ENCODE measurements at places on chromosomes 1 and 21.
A peak's percentile ranks its signal among the peaks of the same experiment; 100 is the strongest.

- DNase-seq, result no peak
Observed at GRCh38 chr21:32585970-32586369, 647 bp upstream of the TCP10L start.

- no peak for DNase-seq
Observed at GRCh38 chr1:228295201-228295600, 87.4 kb downstream of the OBSCN start.

- DNase-seq, result no peak
Observed at GRCh38 chr1:184034761-184035379, 2.7 kb downstream of the COLGALT2 start.

DNA sequence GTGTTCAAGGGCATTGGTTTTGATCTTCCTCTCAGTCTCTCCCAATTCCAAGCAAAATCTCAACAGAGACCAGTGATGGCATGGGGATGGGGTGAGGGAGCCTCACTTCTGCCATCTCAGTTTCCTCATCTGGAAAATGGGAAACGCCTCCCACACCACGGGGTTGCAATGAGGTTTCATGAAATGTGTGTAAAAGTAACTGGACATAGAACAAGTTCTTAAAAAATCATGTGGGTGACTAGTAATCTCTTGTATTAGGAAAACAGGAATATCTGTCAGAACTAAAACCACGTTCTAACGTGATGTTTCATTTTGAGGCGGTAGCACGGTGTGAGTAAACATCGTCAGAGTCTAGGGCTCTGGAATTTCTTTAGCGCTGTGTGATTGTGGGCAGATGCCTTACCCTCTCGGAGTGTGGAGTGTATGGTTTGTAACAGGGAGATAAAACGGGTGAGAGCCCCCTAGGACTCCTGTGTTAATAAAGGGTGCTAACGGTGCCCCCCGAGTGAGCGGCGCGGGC lies 55.5 kb upstream of the DNAJC6 start:
- DNase-seq, result no peak

DNA sequence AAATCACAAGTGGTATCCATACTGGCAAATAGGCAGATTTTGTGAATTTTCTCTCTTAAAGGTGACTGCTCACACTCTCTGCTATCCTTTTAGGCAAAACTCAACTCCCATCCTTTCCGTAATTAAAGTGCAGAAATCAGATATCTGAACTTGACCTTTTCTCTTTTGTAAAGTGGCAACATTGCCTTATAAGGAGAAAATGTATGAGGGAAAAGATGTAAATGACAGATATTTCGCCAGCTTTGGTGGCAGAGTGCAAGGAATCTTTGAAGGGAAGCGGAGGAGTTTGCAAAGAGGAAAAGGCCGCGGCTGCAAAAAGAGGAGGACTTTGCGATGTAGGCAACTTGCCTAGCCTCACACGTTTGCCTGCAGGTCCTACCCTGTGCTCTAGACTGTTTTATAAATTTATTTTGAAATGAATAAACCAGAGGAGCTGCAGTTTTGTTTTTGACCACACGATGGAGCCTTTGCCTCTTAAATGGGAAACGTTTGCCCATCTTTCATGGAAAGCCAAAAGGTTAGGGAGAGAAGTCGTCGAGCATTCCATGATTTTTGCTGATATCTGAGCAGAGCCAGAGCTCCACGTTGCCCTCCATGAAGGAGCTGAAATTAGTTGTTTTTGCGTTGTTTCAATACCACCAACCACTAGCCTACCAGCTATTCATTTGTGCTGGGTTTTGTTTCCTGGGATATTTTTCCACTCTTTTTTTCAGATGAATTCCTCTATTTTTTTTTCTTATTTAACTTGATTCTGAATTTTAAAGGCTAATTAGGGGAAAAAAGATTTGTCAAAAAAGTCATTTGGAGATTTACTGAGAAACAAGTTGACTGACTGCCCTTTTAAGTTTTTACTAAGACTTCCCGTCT lies 242.3 kb downstream of the LMX1A start:
- DNase-seq, result no peak

DNA sequence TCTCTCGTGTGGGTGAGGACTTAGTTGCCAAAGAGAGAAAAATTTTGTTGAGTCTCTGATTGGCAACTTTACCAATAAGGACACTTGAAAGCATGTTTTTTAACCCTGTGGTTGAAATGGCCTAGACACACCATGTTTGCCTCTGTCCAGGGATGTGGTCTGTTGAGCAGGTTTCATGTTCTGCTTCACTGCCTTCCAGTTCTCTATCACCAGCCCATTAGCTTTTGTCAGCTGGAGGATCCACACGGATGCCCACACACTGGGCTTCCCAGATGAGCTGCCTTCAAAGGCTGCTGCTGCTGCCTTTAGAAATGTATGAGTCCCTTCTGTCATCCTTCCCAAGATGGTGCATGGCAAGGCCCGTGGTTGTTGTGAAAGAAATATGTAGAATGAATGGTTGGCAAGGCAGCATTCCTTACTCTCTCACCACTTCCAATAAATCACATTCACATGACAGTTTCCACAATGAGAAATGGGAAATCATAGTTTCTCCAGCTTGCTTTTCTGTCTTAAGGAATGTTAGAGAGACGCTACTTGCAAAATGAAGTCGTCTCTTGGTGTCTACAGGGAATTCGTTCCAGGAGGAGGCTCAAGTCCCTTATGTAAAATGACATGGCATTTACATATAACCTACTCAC lies 108.2 kb upstream of the SLC35F3 start:
- no peak for DNase-seq

DNA sequence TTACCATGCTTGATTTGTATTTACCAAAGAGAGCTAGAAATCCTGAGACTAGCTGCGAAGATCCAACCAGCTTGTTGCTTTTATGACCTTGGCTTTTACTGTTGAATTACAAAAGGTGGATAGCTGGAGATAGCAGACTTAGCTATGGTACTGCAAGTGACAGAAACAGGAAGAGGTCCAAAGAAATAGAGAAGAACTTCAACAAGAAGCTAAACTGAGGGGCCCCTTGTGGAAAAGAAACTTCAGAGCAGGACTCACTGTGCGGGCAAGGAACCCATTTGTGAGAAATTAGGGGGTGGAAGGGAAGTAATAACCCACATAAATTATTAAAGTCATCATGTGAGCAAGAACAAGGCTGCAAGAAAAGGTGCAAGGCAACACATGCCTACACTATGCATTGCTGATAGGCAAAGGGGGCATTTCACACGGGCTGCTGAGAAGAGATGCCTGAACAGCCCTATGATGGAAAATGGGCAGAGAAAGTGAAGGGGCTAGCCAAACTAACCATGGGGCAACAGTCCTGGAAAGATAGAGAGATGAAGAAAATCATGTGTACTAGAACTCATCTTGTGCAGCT lies 116.6 kb upstream of the PRDX6 start:
- DNase-seq, result no peak

DNA sequence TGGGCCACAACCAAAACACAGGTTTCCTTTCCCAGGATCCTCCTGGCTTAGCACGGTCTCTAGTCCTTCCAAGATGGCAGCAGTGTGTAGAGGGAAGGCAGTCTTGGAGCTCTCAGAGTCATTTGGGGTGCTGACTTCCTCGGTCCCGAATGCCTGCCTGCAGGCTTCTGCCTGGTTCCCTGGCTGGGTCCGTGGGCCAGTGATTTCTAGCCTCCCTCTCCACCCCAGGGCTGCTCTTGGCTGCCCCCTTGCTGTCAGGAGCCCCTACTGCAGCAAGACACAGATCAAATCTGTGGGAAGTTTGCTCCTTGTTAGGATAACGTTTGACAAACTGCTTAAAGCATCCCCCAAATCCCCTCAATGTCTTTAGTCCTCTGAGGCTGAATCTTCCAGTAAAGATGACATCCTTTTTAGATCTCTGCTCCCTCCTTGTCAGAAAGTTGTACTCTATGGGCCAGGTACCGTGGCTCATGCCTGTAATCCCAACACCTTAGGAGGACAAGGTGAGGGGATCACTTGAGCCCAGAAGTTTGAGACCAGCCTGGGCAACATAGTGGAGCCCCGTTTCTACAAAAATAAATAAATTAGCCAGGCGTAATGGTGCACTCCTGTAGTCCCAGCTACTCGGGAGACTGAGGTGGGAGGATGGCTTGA lies 272.5 kb downstream of the RRAGC start:
- DNase-seq, result no peak

GRCh38 chr1:229186373-229187056 lies 84.4 kb upstream of the RAB4A start:
- no peak for DNase-seq

- DNase-seq, result no peak
Observed at GRCh38 chr1:162500805-162501204, 3.2 kb downstream of the UHMK1 start.

DNA sequence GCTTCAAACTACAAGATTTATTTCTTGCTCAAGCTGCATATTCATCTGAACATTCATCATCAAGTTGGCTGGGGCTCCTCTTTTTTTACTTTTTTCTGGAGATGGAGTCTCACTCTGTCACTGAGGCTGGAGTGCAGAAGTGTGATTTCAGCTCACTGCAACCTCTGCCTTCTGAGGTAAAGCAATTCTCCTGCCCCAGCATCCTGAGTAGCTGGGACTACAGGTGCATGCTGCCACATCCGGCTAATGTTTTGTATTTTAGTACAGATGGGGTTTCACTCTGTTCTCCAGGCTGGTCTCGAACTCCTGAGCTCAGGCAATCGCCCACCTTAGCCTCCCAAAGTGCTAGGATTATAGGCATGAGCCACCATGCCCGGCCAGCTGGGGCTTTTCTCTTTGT lies 88.3 kb upstream of the C1orf105 start:
- no peak for DNase-seq

DNA sequence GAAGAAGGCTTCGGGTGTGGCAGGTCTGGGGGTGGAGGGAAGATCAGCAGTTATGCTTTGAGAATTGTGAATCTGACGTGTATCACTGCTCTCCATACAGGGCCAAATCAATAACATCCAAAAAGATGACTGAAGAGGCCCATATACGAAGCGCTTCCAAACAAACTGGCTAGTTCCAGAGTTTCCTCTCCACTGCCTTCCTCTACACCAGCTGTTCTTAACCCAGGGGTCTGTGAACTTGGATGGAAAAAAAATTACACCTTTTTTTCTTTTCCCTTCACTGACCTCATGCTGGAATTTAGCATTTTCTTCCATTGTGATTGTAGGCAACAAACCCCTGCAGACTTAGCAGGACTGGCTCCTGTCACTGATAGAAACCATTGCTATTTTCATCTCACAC lies 77.1 kb upstream of the NBL1 start:
- no peak for DNase-seq

DNA sequence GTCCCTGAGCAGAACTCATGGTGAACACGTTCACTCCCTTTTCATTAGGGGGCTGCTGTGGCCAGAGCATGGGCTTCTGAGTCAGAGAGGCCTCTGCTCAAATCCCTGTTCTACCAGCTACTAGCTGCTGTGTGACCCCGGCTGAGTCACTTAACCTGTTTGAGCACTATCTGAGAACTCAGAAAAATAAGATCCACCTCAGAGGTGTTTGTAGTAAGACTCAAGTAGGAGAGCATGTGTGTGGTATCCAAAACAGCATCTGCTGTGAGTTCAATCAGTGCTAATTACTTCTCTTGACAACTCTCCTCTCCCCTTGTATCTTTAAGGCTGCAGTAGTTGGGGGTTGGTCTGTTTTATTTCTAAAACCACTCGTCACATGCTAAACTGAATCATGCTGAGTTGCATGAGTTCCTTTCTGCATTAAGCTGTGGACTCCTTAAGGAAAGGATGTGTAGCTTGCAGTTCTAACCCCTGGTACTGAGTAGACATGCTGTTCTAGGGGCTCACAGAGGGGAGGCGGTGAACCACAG lies 39.7 kb upstream of the JUN start:
- no peak for DNase-seq

DNA sequence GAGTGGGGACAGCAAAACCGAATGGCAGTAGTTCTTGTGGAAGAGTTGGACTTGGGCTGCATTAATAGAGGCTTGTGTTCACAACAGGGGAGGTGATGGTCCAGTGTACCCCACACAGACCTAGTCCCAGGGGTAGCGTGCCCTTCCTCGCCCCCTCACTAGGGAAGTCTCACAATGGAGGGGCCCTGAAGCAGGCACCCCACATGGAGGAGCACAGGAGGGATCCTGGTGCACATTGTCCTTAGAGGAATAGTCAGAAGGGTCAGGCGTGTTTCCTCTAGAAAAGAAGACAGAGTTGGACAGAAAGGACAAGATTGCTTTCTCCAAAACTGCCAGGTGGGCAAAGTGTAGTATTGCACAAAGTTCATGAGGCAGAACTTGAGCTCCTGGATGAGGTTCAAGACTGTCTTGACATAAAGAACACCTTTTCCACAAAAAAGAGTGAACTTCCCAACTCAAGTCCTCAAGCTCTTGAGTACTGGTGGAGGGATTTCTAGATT lies 23.3 kb downstream of the ETNK2 start:
- no peak for DNase-seq

- no peak for DNase-seq
Observed at GRCh38 chr1:180311011-180311730, 81.1 kb downstream of the LHX4 start.

DNA sequence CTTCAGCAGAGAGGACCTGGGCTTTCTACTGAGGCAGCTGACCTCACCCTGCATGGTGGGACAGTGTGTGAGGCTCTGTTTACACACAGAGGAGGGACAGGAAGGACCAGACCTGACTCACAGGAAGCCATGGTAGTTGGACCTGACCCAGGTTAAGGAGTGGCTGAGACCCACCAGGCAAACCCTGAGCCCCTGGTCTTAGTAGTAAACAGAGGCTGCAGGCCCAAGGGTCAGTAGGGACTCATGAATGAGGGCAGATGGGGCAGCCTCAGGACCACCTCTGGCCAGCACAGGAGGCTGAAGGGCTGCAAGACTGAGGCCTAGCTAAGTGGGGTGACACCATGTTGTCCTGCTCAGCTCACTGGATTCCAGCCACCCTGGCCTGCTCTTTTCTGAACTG lies 273.2 kb downstream of the GRIK3 start:
- DNase-seq, result no peak

- peak; percentile 31 for DNase-seq
Observed at GRCh38 chr1:47432071-47433036, 5.5 kb upstream of the FOXD2 start.

Measured in thoracic aorta (tissue), 2 donors.